ENCODE measurements at places on chromosomes 16 and 17.

DNA sequence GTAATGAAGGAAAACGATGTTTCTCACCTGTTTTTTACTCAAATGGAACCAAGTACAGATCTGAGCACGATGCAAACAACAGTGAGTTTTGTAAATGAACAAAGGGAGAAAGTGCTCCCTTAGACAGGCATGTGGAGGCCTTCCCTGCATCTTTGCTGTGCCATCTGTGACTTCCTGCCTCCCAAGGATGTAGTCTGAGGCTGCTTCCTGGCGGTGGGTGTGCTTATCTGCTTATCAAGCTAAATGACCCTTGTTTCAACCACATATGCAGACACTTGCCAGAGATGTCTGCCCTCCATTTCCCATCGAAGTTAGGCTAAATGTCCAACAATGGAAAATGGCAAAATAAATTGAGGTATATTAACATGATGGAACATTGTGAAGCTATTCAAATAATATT lies 34.6 kb downstream of the RGS9 start:
- no peak for DNase-seq

DNA sequence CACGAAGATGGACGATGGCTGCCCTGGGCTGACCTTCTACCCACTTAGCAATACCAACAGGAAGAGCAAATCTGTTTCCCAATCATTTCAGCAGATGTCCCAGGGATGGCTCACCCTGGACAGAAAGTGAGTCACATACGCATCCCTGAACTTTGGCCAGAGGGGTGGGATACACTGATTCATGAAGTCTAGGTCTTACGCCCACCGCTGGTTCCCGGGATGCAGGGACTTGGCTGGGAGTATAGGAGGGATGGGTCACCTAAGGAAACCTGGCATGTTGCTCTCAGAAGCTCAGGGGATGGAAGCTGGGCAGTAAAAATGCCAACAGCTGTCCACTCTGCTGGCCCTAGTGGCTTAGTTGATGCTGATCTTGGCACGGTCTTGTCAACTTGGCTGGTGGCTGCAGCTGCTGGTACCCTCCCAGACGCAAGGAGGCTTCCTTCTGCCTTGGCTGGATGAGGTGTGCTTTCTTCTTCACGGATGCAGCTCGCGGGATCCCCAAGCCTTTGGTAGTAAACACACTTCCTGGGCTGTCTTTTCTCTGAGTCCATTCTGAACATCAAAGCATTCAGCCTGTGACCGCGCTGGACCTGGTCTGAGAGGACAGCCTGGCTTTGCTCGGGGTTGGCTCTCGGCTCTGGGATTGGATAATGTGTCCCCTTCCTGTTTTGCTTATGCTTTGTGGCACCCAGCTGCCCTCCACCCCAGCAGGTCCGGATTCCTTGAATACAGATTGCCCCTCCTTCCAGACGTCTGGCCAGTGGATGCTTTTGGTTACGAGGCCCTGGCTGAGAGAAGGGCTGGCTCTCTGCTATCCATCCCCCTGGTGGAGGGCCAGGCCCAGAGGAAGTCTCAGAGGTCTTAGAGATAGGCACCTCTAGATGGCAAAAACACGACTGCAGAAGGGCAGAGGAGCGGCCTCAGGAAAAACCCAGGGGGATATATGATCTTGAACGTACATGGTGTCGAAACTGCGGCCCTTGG lies 71.5 kb downstream of the RAP1GAP2 start:
- no peak for DNase-seq

GRCh38 chr16:69413045-69413664 lies 11.3 kb upstream of the CYB5B start:
- no peak for DNase-seq

- DNase-seq: no peak
These were observed 2266.5 kb downstream of the TP53TG3F start for GRCh38 chr16:35725949-35726348.

DNA sequence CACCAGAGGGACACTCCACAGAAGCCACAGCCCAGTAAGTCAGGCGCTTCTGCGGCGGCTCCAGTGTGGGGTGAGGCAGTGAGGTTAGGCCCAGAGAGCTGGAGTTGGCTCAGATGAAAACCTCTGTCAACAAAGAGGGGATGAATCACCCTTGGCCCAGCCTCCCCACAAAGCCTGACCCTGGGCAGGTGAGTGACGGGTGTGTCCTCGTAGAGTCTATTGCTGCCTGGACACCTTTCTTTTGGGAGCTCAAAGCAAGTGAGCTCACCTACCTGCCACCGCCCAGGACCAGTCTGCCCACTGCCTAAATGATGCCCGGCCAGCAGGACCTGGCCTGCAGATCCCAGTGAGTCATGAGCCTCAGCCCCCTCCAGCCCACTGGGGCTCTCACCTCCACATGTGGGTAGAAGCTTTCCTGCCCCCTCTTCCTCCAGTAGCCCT lies 24.9 kb upstream of the DBNDD1 start:
- DNase-seq: no peak

- no peak for DNase-seq
These were observed 1509.2 kb downstream of the CDH11 start for GRCh38 chr16:63612462-63613227.

DNA sequence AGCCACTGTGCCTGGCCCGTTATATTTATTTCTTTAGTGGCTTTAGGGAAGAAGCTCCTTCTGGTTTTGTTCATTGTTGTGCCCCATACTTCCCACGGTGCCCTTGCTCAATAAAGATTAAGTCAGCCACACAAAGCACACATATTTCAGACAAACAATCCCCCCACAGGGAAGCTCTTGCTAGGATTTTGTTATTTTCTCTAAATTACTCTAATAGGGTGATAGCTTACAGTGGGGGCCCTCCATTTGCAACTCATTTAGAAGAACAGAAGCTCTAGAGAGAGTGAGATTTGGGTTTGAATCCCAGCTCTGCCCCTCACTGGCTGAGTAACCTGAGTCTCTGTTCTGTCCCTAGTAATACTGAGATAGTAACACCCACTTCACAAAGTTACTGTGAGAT lies 499.9 kb downstream of the GRIN2A start:
- no peak for DNase-seq

DNA sequence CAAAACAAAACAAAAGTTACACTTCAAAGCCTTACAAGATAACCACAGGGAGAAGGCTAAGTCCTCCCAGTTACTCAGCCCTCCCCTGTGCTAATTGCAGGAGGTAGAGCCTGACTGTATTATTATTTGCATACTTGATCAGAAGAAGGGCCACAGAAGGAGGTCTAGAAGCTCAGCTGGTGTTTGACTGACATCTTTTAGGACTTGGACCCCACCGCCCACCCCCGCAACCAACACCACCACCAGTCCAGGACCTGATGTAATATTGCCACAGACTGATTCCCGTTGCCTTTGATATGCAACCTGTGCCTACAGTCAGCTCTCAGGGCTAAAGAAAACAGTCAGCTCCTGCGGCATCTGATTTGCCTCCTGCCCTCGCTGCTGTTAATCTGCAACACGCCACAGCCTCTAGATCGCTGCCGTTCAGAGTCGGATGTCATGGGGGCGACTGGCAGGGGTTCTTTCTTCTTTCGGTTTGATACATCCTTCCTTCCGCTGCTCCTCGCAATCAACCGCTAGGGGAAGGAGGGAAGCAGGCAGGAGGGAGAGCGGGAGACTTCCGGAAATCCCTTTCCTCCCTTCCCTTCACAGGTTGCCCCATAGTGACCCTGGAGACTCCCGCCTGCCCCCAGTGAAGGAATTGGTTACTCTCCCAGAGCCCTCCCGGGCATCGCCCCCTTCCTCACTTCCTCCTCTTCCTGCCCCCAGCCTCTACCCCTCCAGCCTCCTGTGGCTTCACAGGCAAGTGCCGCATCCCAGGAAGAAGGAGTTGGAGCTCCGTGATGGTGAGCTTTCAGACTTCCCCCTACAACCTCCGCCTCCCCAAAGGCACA lies 90.5 kb upstream of the SOX9 start:
- DNase-seq: no peak

- no peak for DNase-seq
These were observed 7.6 kb downstream of the PITPNA start for GRCh38 chr17:1554751-1555540.

DNA sequence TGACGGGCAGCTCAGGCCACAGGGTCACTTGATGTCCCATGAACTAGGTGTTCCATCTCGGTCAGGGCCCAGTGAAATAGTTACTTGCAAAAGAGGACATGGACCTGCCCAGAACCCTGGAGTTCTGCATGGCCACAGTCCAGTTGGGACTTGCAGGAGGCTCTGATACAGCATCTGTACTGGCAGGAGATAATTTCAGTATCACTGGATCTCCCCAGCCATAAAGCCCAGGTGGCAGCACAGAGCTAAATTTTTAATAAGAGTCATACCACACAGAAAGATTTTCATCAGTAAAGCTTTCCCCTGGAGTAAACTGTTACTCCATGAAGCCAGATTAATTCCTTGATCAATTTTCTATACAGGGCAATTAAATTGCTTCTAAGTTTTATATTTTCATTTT lies 18.0 kb upstream of the SLC16A5 start:
- DNase-seq: no peak

GRCh38 chr17:48259694-48260291 lies 152.2 kb downstream of the SNX11 start:
- DNase-seq: no peak

GRCh38 chr16:53282328-53282727 lies 151.9 kb upstream of the RBL2 start:
- DNase-seq: no peak

DNA sequence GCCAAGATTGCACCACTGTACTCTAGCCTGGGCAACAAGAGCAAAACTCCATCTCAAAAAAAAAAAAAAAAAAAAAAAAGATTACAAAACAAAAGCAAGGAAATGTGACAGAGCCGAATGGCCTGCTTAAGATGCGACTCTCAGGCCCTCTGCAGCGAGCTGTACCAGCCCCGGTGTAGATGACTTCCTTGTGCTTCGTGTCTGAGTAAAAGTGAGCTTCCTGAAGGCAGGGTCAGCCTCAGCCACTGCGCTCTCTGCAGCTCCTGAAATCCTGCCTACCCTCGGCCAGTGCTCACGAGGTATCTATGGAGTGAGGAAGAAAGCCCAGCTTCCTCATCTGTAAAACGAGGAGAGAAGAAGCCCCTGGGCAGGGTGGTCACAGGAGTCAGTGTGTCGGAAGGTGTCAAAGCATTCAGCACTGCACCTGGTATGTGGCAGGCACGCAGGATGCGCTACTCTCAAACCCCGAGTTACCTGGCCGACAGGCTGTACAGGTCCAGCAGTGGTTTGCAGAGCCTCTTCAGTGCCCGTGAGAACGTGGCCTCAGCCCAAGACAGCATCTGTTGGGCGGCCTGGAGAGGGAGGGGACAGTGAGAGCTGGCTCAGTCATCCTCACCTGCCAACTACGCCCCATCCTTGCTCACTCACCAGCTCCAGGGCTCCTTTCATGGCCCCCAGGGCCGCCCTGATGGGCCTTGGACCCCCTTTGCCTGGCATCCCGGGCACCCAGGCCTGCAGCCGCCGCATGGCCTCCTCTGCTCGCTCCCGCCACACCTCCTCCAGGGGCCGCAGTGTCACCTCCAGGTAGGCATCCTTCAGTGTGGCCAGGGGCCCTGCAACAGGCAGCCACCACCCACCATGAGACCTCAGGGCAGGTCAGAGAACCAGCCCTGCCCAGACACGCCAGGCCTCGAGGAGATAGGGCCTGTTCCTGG lies 44.6 kb downstream of the RMI2 start:
- no peak for DNase-seq

DNA sequence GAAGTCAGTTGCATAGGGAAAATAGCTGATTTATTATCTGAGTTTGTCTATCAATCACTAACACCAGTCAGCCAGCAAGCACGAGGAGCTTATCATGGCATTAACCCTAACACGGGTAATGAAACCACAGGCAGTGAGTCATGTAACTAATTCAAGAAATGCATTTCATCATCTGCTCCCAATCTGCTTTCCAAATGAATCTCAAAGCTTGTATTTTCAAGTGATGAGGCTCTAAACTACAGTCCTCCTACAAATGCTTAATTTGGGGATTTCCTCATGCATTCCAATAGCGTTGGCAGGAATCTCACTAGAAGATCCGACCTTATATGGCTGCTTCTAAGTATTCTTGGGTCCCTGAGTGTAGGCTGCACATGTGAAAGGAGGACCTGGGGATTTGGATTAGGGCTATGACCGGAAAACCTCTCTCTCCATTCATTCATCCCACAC lies 118.4 kb upstream of the HSBP1 start:
- no peak for DNase-seq

DNA sequence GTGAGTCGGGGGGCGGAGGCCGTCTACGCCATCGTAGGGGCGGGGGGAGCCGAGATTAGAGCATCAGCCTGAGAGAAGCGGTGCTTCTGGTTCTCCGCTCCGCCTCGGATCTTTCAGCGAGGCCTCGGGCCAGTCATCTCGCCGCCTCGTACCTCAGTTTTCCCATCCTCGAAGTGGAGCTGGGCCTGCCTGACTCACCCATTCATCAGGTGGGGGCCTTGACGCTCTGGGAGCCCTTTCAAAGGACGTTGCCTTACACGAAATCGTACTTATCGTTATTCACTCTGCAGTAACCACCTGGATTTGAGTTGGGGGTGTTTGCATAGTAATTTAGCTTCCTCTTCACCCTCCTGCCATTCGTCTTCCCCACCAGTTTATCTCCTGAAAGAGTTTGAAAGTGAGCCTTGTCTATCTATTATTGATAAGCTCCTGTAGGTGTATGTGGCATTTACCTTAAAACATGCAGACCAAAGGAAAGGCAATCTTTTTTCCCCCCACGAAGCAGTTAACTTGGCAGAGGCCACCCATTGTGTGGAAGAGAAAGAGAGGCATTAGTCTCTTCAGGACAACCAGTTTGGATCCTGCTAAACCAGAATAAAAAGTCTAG lies 674 bp downstream of the TAF15 start:
- no peak for DNase-seq

GRCh38 chr17:45318561-45319230 lies 1.9 kb upstream of the MAP3K14 start:
- DNase-seq: no peak

DNA sequence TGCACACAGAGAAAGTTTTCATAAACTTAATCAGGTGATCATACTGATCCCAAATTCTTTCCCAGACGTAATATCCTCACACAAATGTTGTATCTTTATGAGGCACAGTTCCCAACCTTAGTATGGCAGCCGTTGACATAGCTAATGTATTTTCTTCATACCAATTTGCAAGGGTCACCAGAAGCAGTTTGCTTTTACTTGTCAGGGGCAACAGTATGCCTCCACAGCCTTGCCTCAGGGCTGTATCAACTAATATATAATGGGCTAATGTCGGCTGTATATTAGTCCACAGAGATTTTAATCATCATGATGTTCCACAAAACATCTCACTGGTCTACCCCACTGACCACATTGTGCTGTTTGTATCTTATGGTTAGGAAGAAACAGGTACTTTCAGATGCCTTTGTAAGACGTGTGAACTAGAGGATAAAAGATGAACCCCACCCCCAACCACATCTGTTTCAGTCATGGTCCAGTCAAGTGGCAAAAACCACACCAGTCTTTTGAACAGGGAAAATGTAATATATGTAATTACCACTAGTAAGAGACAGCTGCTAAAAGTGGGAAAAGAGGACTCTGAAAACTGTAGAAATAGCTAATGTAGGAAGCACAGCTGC lies 55.2 kb downstream of the GAN start:
- DNase-seq: no peak

- DNase-seq: no peak
These were observed 259.8 kb downstream of the C16orf95 start for GRCh38 chr16:87057211-87057881.

DNA sequence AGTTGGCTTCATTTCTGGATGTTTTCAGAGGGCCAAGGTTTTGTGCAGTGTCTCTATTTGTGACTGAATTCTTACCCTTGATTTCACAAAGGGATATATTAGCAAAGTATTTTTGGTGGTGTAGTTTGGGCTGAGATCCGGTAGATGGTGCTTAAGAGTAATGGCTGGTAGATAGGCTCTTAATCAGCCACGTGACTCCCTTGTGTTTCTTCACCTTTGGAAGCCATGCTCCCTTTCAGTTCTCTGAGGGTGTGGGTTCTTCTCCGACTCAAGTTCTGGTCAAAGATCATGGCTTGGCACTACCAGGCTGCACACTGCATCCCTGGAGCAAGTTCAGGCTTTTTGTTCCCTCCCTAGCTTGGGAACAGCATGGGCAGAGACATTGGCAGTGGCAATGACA lies 887.3 kb downstream of the CDH8 start:
- DNase-seq: no peak

All from NCI-H187 (cell line).